ENCODE measurements at places on chromosomes 12 and 14.
A peak's percentile ranks its signal among the peaks of the same experiment; 100 is the strongest.

DNA sequence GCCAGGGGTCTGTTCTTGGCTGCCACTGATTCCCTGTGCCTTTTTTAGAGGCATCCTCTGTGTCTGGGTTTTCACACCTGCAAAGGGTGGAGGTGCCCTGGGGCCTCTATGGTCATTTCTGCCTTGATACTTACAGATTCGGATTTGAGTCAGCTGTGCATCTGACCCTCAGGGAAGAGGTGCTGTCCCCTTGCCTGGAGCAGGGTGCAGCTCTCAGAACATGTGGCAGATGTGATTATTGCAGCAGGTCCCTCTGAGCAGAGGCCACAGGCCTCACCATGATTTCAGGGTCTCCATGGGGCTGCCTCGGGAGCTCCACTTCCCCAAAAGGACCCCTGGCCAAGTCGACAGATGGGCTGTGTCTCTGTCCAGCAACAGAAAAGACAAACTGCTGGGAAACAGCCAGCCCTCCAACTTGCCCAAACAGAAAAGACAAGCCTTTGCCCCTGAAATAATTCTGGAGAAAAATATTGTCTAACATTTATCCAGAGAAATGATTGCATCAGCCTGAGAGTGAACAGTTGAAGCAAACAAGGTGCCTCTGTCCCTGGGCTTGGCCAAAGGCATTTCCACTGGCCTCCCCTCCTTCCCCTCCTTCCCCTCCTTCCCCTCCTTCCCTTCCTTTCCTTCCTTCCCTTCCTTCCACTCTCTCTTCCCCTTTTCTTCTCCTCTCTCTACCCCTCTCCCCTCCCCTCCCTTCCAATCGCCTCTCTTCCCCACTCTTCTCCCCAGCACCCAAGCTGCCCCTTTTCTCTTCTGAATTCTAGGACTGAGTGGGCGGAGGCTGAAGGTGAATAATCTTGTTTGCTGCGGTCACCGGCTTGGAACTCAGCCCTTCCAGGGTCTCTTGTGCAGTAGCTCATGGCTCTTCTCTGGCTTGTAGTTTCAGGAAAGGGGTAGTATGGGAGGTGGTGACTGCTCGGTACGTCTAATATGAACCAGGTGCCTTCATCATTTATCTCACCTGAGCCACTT lies 676 bp downstream of the SERPINA3 start:
- DNase-seq = no peak

DNA sequence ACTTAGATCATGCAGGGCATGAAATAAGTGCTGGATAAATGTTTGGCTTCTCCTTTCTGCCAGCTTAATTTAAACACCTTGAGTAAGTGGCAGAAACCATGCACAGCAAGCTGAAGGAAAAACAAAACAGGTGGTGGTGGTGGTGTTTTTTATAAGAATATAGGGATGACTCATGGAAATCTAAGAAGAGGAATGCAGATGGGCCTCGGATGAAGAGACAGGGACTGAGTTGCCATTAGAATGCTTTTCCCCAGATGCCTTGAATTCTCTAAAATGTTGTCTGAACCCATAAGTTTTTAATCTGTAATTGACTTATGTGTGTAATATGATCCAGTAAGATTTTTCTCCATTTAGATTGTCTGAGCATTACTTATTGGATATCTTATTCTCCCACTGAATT lies 93.1 kb upstream of the ZDHHC17 start:
- DNase-seq = no peak

DNA sequence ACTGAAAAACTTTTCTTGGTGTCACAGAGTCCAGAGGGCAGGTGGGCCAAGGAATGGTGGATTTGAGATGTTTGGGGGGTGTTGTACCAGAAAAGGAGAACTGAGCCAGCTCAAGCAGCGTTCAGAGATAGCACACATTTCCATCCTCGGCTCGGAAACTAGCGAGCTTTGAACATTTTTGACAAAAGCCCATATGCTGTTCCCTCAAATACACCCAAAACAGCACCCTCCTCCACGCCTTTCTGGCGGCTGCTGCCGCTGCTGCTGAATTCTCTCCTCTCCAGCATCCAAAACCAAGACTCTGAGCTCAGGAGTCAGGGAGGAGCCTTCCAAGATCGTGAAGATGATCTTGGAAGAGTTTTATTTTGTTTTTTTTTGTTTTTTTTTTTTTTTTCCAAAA lies 961 bp downstream of the SRRM4 start:
- DNase-seq = no peak

- DNase-seq = no peak
Measured at GRCh38 chr14:103593577-103593976, 30.8 kb downstream of the COA8 start.

- no peak for DNase-seq
Measured at GRCh38 chr14:101736071-101736470, 25.4 kb upstream of the PPP2R5C start.

- DNase-seq = no peak
Measured at GRCh38 chr12:92188517-92189188, 43.0 kb upstream of the BTG1 start.

- DNase-seq = no peak
Measured at GRCh38 chr14:68172627-68173026, 353.0 kb downstream of the RAD51B start.

GRCh38 chr14:20499108-20499507 lies 6.2 kb upstream of the RNASE10 start:
- no peak for DNase-seq

DNA sequence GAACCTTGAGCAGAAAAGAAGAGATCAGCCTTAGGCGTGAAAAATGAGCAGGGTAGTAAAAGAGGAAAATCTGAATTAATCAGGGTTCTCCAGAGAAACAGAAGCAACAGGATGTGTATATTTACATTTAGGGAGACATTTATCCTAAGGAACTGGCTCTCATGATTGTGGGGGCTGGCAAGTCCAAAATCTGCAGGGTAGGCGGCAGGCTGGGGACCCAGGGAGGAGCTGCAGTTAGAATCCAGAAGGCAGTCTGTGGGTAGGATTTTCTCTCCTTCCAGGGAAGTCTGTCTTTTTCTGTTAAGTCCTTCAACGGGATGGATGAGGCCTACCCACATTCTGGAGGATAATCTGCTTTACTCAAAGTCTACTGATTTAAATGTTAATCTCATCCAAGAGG lies 67.4 kb upstream of the OVCH1 start:
- DNase-seq = no peak

- DNase-seq = peak; percentile 27
Measured at GRCh38 chr14:20697273-20698017, 8.9 kb downstream of the ANG start.

GRCh38 chr14:77059276-77059915 lies 30.9 kb upstream of the IRF2BPL start:
- no peak for DNase-seq

GRCh38 chr12:126355346-126355745 lies 1290.1 kb downstream of the AACS start:
- no peak for DNase-seq

DNA sequence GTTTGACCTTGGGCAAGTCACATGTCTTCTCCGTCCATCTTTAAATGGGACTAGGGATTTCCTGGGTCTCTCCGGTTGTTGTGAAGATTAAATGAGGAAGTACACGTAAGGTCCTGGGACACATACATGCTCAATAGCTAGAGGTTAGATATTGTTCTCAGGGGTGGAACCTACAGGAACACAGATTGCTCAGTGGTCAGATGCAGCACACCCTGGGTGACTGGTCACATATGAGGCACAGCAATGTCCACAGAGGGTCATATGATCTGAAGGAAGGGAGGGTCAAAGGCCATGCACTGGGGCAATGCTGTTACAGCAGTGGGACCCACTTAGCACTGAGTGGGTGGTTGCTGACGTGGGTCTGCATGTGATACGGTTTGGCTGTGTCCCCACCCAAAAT lies 11.4 kb upstream of the SLC8B1 start:
- no peak for DNase-seq

GRCh38 chr14:68894123-68894522 lies 85.0 kb downstream of the ACTN1 start:
- DNase-seq = no peak

GRCh38 chr12:3046441-3047200 lies 30.6 kb upstream of the TSPAN9 start:
- no peak for DNase-seq
